Hematopoietic multipotent progenitor cell (in vitro differentiated cells): ENCODE measurements at places on chromosomes 4 and X. TPM values are rescaled to one million over a fixed set of nuclear protein-coding genes. Genes with fewer than 3 reads are reported as not detected.

The HELQ gene
- 14.0 TPM for total RNA-seq

The TCEAL5 gene
- 0.27 TPM for total RNA-seq

The EDNRA gene
- not detected for total RNA-seq

The PCDH18 gene
- under 0.01 TPM for total RNA-seq

The ART3 gene
- not detected for total RNA-seq

GRCh38 chrX:111411557-111411956 lies 435 bp downstream of the DCX start:
- no peak for DNase-seq

GRCh38 chr4:14607578-14607977 lies 394.7 kb upstream of the CPEB2 start:
- no peak for DNase-seq

GRCh38 chrX:41921492-41922430 lies 1.6 kb downstream of the CASK start:
- peak; percentile 6 for DNase-seq

- DNase-seq: no peak
Measured at GRCh38 chr4:24137671-24138601, 248.1 kb upstream of the PPARGC1A start.

GRCh38 chr4:6267573-6267972 lies 2.1 kb upstream of the WFS1 start:
- DNase-seq: no peak

- no peak for DNase-seq
Measured at GRCh38 chr4:123495530-123495929, 98.9 kb downstream of the SPRY1 start.

DNA sequence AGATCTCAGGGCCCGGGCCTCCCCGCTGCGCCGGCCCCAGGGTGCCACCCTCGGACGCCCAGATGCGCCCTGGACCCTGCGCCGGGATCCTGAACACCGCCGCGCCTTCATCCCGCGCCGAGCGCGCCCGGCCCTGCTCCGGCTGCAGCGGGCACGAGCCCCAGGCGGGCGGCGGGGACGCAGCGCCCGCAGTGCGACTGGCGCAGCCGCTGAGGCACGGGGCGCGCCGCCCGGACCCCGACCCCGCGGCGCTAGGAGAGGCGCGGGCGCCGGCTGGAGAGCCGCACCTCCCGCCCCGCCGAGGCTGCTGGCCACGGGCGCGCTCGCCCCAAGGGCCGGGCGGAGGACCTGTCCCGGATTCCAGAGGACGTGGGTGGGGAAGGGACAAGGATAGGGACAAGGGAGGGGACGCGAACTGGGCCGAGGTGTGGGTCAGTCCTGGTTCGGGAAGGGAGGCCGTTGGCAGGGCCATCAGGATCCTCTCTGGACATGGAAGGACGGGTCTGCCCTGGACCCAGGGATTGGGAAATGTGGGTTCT lies 1.1 kb downstream of the ZFYVE28 start:
- no peak for DNase-seq

- DNase-seq: no peak
Measured at GRCh38 chr4:145048817-145049216, 49.2 kb downstream of the ANAPC10 start.

- DNase-seq: no peak
Measured at GRCh38 chr4:98997166-98997565, 1.6 kb downstream of the METAP1 start.

- no peak for DNase-seq
Measured at GRCh38 chr4:25890571-25891485, 23.2 kb upstream of the SMIM20 start.

DNA sequence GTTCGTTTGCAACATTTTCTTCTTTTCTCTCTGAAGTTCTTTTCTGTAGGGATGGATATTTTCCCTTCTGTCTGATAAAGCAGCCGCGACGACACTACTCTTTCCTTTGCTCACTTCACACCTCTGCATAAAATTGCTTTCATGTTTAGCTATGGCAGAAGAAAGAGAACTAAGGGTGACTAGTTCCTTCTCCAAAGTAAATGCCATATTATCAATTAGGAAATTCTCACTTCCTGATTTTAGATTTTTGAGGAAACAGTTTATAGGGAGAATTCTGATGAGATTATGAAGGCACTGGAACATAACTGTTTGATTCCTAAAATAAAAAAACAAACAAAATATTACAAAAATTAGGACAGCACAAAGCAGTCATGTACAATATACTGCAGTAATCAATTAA lies 29.2 kb downstream of the FANCB start:
- no peak for DNase-seq

- DNase-seq: no peak
Measured at GRCh38 chr4:138542191-138542776, 300.1 kb upstream of the SLC7A11 start.

- no peak for DNase-seq
Measured at GRCh38 chr4:186657764-186658163, 65.9 kb downstream of the FAT1 start.

- no peak for DNase-seq
Measured at GRCh38 chr4:142595222-142595871, 250.8 kb downstream of the INPP4B start.

GRCh38 chr4:8098506-8098905 lies 60.1 kb downstream of the ABLIM2 start:
- DNase-seq: no peak

GRCh38 chr4:34723605-34724004 lies 1520.7 kb downstream of the ARAP2 start:
- no peak for DNase-seq

DNA sequence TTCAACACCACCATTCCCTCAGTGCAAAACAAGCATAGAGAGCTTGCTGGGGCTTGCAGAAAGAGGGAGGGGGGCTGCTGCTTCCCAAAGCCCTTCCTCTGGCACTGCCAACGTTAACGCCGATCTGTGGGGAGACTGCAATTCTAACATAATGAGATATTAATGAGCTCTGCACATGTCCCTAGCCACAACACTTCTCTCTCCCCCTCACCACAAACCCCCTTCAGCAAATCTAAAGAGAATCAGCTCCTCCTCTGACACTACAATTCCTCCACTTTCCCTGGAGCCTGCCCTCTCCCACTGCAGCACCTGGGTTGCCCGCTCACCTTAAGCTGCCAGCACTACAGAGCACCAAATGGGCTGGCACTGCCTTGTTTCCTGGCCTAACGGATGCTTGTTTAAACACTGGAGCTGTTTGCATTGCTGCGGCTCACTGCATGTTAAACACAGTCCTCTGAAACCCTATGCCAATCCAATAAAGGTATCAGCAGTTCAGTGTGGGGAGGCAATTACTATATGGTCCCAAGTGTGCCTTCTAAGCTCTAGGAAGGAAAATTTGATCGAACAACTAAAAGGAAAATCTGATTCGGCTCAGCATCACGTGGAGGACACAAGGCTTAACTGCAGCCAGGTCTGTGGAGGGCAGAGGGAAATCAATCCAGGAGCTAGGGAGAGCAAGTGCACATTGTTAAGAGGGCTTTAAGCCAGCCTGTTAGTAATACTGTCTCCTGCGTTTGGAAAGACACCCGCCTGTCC lies 232.4 kb downstream of the MAML3 start:
- DNase-seq: no peak

GRCh38 chrX:65926095-65927019 lies 113.5 kb downstream of the VSIG4 start:
- peak; percentile 49 for DNase-seq

- DNase-seq: no peak
Measured at GRCh38 chr4:142383800-142384470, 462.2 kb downstream of the INPP4B start.

DNA sequence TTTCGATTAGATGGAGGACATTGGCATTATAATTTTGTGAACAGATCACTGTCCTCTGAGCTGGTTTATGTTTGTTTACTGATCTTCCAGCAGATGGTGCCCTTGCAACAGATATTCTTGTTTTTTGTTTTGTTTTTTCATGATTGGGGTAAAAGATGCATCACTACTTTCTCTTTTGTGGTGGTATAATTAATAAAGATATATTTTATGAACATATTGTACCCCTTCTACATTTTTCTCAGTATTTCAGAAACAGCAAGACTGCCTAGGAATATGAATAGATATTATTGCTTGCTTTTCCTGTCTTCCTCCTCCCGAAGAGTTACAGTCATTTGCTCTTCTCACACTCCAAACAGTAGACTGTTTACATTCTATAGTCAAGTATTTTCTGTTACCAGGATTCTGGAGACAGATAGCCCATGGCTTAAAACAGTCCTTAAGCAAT lies 905.2 kb downstream of the TRAM1L1 start:
- DNase-seq: no peak

DNA sequence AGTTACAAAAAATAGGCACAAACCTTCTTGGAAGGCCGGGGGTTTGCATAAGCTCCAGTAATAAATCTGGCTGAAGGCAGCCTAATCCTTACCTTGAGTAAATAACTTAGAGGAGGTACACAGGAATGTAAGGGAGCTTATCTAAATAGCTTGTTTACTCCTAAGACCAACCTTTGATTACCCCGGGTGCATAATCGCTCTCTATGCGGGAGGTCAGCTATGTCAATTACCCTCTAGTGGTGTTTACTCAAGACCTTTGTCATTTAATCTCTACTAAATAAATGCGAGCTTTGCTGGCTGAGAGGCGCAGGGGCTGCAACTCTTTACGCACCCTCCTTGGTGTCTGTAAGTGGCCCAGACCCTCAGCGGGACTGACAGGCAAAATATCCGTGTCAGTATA lies 50.2 kb upstream of the MAP9 start:
- no peak for DNase-seq

GRCh38 chr4:112102875-112103370 lies 42.3 kb upstream of the FAM241A start:
- no peak for DNase-seq
